ENCODE measurements at places on chromosomes 3 and 15.

GRCh38 chr15:66713843-66714508 lies 11.9 kb downstream of the SMAD6 start:
- no peak for DNase-seq

DNA sequence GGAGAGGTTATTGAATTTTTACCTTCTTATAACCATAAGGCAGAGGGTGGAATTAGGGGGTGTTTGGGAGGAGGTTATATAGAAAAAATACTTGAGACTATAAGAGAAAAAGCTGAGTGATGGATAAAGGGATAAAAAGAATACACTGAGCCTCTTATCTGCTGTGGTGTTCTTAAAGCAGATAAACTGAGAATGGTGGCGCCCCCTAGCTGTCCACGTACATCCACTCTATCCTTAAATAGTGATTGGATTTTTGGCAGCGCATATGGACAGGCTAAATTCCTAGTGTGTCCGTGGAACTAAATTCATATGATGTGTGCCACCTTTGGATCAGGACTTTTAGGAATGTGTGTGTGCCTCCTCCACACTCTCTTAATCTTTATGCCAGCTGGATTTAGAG lies 121.1 kb downstream of the OXSM start:
- peak; percentile 22 for DNase-seq

GRCh38 chr3:122066331-122067213 lies 11.4 kb downstream of the CD86 start:
- no peak for DNase-seq

GRCh38 chr3:43966126-43966525 lies 275.4 kb downstream of the ABHD5 start:
- DNase-seq: no peak

DNA sequence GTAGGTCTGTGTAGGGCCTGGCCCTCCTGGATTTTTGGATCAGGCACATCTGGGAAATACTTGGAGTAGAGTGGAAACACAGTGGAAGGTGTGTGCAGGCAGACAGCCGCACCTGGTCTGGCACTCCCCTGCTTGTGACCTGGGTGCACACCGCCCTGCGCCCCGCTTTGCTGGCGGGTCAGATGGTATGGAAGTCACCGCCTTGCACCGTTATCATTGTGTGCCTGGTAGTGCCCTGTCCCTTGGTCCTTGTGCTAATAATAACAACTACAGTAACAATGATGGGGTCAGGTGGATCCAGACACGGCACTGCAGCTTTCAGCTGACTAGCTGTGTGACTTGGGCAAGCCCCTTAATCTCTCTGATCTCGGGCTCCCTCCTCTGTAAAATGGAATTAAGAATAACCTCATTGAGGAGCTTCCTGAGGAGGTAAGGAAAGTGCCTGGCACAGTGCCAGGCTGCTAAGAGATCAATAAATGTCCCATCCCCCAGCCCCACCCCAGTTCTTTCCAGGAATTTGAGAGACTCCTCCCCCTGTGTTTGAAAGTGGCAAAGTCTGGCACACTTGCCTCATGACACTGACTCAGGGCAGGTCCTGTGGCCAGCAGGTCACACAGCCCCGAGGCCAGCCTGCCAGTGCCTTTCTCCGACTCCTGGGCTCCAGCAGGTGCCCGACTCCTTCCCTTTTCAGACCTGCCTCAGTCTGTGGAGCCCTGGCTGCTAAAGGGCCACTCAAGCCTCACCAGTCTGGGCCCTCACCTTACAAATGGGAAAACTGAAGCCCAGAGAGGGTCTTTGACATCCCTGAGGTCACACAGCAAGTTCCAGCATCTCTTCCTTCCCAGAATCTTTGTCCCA lies 9.8 kb downstream of the ISG20 start:
- DNase-seq: no peak

DNA sequence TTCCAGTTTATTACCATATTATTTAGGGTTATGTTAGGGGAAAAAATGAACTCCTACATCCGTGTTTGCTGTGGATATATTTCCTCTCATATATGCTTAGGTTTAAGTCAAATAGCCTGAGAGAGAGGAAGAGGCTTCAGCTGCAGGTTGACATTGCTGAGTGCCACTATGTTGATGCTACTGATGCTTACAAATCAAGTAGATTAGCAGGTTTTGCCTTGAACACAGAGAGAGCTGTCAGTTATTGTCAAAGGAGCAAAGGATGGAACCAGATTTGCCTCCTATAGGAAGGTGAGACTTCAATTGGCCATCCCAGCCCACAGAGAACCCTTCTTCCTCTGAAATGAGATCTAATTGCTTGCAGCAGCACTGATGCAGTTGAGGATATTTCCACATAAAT lies 339.2 kb downstream of the CADM2 start:
- DNase-seq: no peak

GRCh38 chr15:49239105-49239504 lies 69.1 kb downstream of the GALK2 start:
- no peak for DNase-seq

GRCh38 chr3:86658876-86659275 lies 332.1 kb downstream of the VGLL3 start:
- DNase-seq: no peak

GRCh38 chr15:87490666-87491065 lies 765.9 kb downstream of the NTRK3 start:
- no peak for DNase-seq

GRCh38 chr15:51229907-51230330 lies 108.5 kb downstream of the CYP19A1 start:
- no peak for DNase-seq

All from Jurkat, Clone E6-1 (cell line).